ENCODE measurements at places on chromosomes 7 and 10.
A peak's percentile ranks its signal among the peaks of the same experiment; 100 is the strongest.

DNA sequence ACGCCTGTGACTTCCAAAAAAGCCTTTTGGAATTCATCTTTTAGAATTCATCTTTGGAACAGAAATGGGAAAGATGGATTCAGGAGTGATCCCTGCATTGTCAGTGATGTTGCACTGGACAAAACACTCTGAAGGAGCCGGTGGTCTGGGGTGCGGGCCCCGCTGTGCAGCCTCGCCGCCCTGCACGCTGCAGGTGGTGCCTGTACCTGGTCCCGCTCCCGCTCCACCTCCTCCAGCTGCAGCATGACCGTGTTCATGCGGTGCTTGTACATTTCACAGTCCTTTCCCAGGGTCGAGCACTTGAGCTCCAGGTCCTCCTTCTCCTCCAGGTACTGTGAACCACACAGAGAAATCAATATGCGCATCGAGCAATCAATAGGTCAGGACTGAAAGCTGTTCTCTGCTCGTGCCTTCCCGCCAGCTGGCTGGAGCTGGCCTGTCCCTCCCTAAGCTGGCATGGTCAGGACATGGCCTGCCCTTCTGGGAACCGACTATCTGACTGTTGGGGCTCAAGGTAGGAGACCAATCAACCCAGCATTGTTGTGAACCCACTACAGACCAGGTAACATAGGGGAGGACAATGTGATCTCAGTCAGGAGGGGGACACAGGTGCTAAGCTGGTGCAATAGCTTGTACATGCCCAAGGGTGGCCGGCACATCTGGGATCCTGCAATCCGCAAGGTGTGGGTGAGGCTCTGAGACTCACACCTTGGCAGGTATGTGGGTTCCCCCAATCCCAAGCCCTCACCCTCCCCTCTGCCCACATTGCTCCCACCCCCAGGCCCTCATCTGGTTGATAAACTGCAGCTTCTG is 93.8 kb upstream of the GNA12 start:
- peak; percentile 27 for DNase-seq

DNA sequence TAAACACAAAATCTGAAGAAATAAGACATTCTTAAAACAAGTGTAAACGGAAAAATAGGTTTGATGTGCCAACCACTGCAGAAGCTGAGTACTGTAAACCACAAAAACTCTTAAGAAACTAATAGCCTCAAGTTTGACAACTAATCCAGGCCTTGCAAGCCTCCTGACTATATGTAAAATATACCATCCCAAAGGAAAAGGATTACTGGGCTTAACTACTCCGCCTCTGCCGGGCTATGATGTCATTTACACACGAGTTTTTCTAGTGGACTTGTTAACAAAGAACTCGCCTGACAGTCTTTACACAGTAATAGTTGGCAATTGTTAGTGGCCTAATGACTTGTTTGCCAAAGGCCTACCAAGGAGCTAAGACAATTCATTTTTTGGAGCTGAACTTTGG is 2.1 kb downstream of the KIF5B start:
- no peak for DNase-seq

- DNase-seq, result no peak
Observed at GRCh38 chr10:4390219-4390618, 435.8 kb upstream of the AKR1E2 start.

DNA sequence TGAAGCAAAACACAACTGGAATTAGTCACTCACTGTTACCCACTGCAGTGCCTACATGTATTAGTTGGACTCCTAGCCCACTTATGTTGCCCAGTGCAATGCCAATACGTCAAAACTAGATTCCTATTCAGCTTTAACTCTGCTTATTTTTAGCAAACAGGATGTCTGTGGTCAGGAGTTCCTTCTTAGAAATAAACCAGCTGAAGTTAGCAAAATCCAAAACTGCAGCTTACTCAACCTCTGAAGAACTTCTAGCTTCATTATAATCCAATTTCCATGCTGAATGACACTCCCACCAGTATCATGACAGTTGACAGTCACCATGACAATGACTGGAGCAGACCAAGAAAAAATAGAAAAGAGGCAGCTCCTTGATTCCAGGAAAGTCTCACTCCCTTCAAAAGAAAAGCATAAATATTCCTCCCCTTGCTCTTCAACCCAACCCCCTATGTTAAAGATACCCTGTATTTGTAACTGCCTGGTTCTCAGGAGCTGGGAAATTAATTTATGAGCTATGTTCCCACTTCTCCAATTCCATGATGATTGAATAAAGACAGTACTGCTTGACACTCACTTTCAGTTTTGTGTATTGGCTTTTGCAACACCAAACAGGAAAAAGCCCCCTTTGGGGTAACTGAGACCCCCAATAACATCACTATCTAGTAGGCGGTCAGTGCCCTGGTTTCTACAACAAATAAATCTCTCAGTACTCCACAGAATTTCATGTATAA is 327.4 kb downstream of the SORCS1 start:
- no peak for DNase-seq

GRCh38 chr10:133143200-133143533 is 16.9 kb upstream of the KNDC1 start:
- no peak for DNase-seq

DNA sequence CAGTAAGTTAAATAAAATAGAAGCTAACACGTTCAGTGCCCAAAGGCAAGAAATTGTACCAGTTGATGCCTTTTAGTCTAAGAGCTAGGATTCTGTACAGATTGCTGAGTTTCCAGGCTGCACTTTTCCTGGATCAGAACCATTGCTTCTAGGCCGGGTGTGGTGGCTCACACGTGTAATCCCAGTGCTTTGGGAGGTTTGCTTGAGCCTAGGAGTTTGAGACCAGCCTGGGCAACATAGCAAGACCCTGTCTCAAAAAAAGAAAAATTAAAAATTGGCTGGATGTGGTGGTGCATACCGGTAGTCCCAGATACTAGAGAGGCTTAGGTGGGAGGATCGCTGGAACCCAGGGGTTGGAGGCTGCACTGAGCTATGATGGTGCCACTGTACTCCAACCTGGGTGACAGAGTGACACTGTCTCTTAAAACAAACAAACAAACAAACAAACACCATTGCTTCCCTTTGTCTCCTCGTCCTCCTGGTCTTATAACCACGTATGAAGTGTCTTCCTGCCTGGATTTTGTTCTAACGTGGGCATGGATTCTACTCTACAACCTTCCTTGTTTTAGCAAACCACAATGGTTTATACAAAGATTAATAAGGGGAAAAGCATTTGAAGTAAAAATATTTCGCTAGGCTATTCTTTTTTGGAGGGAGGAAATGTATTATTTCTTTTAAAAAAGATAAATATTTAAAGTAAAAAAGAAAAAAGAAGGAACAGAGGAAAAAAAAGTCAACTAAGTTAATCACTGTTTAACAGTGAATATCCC is 9.7 kb upstream of the CCNY start:
- no peak for DNase-seq

Data from Caco-2 (cell line).